ENCODE measurements at places on chromosomes 11 and 22.
A peak's percentile ranks its signal among the peaks of the same experiment; 100 is the strongest.

- no peak for DNase-seq
These were observed 96.8 kb downstream of the WNT7B start for GRCh38 chr22:45880091-45880715.

DNA sequence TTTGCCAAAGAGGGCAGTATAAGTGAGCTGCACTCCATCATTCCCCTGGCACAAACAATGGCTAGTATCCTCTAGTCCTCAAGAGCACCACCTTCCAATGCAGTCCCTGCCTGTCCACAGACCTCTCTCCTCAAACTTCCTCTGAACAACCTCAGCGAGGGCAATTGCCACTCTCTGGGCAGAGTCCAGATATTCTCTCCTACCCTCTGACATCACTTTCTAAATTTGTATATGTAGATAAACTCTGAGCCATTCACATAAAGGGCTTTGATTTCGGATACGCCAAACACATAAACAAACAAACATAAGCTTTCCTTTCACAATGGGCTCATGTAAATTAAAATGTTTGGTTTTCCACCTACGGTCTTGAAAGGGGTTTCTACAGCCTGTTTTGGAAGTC lies 3.0 kb upstream of the SLC43A3 start:
- no peak for DNase-seq

GRCh38 chr11:28505232-28505631 lies 397.0 kb downstream of the METTL15 start:
- no peak for DNase-seq

- no peak for DNase-seq
These were observed 931.5 kb downstream of the NTM start for GRCh38 chr11:132301900-132302299.

- no peak for DNase-seq
These were observed 7.2 kb upstream of the NIPSNAP1 start for GRCh38 chr22:29587938-29588699.

DNA sequence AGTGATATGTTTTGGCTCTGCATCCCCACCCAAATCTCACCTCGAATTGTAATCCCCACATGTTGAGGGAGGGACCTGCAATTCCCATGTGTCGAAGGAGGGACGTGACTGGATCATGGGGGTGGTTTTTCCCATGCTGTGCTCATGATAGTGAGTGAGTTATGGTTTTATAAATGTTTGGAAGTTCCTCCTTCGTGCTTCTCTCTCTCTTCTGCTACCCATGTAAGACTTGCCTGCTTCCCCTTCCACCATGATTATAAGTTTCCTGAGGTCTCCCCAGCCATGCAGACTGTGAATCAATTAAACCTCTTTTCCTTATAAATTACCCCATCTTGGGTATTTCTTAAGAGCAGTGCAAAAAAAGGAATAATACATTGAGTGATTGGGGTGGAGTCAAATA lies 7.3 kb upstream of the CEP295 start:
- DNase-seq, result no peak

GRCh38 chr11:61959678-61960077 lies 7.8 kb downstream of the FTH1 start:
- DNase-seq, result peak; percentile 29

- no peak for DNase-seq
These were observed 53.1 kb downstream of the PACSIN2 start for GRCh38 chr22:42961810-42962209.

GRCh38 chr11:1823376-1824220 lies 11.2 kb upstream of the SYT8 start:
- DNase-seq, result no peak

GRCh38 chr11:47127213-47127612 lies 49.5 kb downstream of the ARFGAP2 start:
- no peak for DNase-seq

- peak; percentile 29 for DNase-seq
These were observed 90.3 kb downstream of the TBC1D22A start for GRCh38 chr22:46852771-46853170.

DNA sequence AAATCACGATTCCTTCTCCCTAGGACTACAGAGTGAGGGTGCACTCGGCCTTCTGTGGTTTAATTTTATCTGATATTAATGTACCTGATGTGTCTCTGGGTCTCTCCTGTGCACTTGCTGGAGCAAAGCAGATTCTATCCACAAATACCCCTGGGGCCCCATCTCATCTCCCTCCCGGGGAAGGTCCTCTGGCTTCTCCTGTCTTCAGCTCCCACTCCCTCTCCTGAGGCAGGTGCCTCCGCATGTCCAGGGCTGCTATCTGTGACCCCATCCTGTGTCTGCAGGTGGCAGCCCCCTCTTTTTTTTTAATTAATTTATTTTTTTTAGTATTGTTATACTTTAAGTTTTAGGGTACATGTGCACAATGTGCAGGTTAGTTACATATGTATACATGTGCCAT lies 558.7 kb downstream of the BRD1 start:
- DNase-seq, result no peak

- DNase-seq, result no peak
These were observed 31.9 kb upstream of the RTL6 start for GRCh38 chr22:44529827-44530523.

DNA sequence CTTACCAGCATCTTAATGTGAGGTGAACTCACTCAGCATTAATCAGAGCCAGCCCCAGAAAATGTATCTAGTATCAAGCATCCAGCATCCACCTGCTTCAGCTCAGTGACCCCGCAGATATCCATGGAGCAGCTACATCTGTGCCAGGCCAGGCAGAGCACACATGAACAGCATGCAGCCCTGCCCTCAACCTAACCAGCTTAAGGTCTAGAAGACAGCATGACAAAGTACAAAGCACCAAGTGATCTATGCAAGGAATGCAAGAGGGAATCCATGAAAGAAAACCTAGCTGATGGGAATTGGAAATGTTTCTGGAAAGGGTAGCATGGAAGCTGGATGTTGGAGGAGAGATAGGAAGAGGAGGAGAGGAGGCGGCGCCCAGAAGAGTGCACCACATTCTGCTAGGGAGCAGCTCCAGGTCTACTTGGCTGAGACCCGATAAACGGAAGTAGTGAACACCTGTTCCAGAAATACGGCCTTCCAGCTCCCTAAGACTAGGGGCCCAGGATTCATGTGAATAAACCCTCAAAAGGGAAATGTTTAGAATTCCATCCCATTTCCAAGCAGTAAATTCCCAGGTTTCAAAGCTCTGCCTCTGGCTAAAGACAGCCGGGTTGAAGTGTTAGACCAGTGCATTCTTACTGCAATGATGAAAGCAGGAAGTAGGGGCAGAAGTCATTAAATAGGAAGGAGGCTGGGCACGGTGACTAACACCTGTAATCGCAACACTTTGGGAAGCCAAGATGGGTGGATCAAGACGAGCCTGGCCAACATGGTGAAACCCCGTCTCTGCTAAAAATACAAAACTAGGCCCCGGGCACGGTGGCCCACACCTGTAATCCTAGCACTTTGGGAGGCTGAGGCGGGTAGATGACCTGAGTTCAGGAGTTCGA lies 23.5 kb upstream of the L3MBTL2 start:
- no peak for DNase-seq

- peak; percentile 81 for DNase-seq
These were observed 27.3 kb downstream of the SLC1A2 start for GRCh38 chr11:35391922-35392688.

DNA sequence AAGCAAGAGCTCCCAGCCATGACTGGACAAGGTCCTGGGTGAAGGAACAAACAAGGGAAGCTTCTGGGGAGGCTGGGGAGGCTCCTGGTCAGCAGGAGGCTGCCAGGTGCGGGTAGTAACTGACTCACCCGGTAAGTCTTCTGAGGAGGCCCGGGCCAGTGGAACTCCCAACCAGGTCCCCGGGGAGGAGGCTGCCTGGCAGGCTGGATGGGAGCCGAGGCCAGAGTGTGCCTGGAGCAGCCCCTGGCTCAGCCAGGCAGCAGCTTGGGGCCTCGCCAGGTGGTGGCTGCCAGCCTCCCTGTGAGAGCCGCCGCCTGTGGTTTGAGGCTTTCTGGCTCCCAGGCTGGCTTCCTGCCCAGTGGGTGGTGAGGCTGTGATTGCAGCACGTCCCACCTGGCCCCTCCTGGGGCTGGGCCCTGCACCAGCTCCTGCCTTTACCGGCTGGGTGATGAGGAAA lies 46.2 kb downstream of the IGF2 start:
- DNase-seq, result peak; percentile 52

DNA sequence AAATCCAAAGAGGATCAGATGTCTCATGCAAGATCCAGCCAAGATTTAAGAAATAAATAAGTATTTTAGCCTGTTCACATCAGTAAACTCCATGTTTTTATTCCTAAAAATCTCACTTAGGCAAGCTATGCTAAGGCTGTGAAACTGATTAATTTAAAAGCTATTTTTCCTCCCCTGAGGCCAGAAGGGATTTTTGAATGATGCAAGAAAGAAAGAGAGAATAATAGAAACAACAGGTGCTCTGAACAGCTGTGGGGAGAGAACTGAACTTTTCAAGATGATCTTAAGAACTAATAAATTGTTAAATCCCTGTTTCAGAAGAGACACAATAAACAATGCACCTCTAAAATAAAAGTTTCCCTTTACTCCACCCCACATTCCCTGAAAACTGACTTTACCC lies 241.6 kb downstream of the DLG2 start:
- no peak for DNase-seq

GRCh38 chr11:35160902-35161597 lies 22.1 kb downstream of the CD44 start:
- no peak for DNase-seq

DNA sequence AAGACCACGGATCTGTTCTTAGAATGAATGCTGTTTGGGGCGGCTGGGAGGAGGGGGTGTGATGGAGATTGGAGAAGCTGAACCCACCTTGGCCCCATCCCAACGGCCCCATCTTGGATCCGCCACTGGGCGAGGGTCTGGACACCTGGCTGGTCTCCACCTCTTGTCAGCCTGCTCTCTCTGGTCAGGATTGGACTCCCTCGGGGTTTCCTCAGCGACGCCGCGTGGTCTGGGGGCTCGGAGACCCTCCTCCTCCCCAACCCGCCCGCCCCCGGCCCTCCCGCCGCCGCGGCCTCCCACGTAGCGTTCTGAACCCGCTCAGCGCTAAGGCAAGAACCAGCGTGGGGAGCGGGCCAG lies 4.3 kb upstream of the FLI1 start:
- no peak for DNase-seq

GRCh38 chr22:36773935-36774334 lies 2.0 kb downstream of the IFT27 start:
- DNase-seq, result no peak

DNA sequence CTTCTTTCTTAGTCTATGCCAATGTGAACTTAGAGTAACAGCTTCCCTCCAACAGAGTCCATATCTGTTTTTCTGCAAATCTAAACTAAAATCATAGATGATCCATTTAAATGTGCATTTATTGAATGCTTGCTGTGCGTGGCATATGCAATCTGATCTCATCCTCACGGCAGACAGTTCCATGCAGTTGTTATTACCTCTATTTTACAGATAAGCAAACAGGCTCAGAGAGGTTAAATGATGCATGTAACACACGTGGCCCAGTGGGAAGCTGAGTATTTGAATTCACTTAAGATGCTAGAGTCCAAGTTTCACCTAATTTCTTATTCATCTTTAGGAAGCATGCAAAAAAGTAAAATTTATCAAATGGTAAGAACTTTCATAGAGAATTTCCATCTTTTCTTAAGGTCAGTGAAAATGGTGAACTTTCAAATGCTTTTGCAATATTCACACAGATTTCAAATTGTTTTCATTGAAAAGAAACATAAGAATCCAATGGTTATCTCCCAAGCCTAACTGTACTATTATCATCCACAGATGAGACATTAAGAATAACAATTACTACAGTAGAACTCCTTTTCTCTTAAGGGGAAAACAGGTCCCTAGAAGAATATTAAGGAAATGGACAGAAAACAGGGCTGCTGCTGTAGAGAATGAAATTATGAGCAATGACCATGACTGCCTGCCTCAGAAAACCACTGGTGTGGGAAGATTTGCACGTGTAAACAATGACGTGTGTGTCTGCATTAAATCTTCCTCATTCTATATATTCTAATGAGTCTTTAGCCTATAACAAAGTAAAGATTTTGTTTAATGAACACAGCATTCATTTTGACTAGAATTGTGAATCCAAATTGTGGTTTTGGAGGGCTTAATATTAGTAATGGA lies 1171.3 kb downstream of the LRRC4C start:
- DNase-seq, result no peak

DNA sequence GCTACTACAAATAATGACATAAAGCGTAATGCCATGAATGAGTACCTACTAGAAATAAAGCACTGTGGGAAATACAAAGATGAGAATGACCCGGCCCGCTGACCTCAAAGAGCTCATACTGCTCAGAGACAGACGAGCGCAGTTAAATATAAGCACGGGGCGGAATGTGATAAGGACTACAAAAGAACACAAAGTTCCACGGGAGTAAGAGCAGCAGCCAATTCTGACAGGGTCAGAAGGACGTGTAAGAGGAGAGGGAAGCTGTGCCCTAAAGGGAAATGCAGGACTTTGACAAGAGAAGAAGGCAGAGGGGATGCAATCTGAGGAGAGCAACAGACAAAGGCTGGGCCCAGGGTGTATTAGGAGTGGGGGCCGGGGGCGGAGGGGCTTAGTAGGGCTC lies 314.6 kb downstream of the LARGE1 start:
- no peak for DNase-seq

GRCh38 chr11:70612459-70613141 lies 214.3 kb downstream of the CTTN start:
- no peak for DNase-seq

GRCh38 chr11:7263842-7264241 lies 12.1 kb downstream of the SYT9 start:
- no peak for DNase-seq

GRCh38 chr22:49240472-49240871 lies 587.2 kb downstream of the BRD1 start:
- DNase-seq, result peak; percentile 20

DNA sequence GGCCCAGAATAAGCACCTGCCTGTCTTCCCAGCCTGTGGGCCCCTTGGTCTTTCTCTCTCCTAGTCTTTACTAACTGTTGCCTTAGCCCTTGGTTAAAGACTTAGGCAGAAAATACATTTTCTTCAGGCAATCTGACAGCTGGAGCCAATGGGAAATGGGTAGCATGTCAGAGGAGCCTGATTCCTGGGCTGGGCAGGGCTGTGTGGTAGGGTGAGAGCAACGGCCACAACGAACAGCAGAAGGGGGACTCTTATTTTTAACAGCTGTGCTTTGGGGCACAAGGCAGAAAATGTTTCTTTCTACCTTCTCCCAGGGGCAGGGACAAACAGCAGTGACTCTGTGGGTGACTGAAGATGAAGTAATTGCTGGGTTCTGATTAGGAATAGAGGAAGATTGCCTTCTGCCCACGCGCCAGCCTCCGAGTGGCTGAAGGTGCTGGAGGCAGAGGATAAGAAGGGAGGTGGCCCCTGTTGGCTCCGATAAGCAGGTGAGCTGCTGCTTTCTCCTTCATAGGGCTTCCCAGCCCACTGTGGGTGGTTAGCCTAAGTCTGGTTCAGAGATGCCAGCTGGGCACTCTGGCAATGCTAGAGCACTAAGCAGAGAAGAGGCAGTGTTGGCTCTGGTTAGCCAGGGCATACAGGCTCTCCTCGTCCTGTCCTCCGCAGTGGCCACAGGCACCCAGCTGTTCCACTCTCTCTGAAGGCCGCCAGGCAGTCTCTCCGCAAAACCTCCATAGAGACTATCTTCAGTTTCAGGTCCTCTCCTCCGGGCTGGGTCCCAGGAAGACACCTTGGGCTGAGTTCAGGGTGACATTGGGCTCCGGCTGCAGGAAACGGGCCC lies 1.5 kb downstream of the YPEL4 start:
- DNase-seq, result peak; percentile 90

- no peak for DNase-seq
These were observed 11.3 kb downstream of the LMO1 start for GRCh38 chr11:8252388-8252787.
